ENCODE measurements at places on chromosomes 12 and 14.

- DNase-seq = no peak
These were observed 315.5 kb downstream of the SNAPC1 start for GRCh38 chr14:62077676-62078261.

GRCh38 chr12:112496496-112496895, 77.7 kb downstream of the PTPN11 start:
- no peak for DNase-seq

GRCh38 chr12:131984334-131984733, 34.6 kb downstream of the EP400 start:
- DNase-seq = no peak

DNA sequence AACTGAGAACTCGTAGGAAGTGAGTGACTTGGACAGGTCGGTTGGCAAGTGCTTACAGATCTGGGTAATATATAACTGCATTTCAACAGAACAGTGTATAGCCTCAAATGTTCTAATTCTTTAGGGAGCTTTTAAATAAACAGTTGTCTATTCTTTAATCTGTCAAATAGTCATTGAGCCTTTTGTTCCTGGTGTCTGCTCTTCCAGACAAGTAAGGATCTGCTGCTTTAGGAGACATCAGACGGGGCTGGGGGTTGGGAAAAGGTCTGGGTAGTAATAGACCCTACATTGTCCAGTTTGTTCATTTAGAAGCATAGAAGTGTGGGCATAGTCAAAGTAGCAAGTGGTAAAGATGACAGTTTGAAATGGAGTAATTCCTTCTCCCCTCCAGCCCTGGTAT, 2.0 kb downstream of the PTPN11 start:
- DNase-seq = no peak

DNA sequence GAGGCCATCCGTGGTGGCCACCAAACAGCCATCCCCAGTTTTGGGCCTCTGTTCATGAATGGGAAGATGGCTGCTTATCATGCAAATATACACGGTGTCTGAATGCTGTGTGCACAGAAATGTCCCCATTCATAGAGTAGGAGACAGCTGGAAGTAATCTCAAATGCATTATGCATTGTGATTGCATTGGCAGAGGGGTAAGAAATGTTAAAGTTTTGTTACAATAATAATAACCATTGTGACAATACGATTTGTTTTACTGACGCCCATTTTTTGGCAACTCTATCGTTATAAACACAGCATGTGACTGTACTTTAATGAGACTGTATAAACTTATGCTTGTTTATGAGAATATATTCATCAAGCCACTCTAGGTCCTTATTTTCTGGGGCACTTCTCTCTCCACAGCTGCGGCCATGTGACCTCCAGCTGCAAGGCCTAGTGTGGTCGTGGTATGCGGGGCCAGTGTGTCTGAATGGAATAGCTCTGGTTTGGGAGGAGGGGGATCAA, 474.3 kb downstream of the VRK1 start:
- no peak for DNase-seq

DNA sequence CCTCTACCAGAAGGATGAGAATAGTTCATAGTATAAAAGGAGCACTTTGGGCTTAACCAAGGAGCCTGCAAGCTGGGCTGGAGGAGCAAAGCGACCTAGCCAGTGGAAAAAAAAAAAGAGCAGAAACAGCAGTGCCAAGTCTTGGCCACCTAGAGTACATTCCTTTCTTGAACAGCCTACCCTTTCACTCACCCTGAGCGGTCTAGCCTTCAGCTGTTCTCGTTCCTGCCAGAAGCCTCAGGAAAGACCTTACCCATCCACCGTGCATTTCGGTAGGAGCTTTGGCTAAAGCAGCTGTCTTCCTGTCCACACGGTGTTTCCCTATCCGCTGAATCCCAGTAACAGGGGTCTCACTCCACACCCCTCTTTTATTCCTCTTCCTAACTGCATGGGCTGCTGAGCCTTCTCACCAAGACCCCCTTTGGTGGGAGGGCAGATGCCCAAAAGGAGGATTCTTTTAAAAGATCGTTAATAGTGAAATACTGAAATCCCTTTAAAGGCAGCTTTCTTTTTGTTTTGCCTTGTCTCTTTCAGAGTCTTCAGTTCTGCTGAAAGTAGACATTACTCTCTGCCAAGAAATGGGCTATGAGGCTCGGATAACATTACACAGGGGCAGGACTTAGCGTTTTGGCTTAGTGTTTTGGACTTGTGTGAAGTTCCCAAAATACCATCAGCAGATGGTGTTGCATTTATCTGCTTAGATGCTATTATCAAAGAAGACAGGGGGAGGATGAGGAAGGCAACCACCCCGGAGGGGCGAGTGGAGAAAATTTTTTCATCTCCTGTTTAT, 88.5 kb upstream of the METAP2 start:
- peak; percentile 59 for DNase-seq

DNA sequence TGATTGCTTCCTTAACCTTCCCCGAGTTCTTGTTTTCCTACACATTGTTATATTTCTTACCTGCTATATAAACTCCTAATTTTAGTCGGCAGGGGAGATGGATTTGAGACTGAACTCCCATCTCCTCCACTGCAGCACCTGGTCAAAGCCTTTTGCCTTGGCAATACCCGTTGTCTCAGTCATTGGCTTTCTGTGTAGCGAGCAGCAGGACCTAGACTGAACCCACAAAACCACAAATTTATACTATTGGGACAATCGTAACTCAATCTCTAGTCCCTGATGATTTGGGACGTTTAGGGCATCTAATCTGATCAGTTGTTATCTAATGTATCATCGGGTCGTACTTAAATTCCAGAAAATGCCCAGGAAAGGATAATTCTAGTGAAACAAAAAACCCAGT, 37.8 kb upstream of the BAZ1A start:
- DNase-seq = no peak

- DNase-seq = no peak
These were observed 1.4 kb downstream of the NFYB start for GRCh38 chr12:104136577-104136976.

GRCh38 chr14:87017335-87017734, 975.6 kb downstream of the GALC start:
- DNase-seq = no peak

DNA sequence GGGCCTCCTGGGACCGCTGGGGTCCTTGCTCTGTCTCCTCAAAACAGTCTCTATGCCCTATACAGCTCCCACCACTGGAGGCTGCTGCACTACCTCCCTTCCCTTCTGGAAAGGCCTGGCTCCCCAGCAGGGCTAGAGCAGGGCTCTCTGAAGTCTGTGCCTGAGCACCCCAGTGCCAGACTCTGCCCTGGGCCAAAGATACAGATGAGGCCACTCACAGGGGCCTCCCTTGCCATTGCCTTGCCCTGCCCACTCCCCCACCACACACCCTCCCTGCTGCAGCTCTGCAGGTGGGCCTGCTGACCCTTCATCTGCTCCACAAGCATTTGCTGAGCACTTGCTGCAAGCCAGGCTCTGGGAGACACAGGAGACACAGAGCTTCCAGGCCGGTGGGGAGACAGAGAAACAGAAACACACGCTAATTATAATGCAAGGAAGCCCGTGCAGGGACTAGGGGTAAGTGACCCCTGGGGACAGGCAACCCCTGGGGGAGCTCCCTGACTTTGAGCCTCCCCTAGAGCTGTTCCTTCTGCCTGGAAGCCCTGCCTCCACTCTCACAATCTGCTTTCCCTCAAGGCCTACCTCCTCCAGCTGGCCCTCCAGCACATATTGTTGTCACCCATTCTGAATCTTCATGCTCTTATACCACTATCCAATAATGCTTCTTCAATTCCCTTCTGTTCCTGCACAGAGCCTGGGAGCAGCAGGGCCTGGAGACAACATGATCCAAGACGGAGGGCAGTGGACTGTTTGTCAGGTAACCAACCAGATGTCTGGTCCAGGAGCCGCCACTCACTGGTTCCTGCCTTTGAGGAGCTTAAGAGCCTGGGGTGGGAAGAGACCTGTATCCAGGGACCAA, 32.6 kb upstream of the PNMA1 start:
- DNase-seq = no peak

- DNase-seq = no peak
These were observed 48.4 kb downstream of the ETV6 start for GRCh38 chr12:11697670-11698387.

DNA sequence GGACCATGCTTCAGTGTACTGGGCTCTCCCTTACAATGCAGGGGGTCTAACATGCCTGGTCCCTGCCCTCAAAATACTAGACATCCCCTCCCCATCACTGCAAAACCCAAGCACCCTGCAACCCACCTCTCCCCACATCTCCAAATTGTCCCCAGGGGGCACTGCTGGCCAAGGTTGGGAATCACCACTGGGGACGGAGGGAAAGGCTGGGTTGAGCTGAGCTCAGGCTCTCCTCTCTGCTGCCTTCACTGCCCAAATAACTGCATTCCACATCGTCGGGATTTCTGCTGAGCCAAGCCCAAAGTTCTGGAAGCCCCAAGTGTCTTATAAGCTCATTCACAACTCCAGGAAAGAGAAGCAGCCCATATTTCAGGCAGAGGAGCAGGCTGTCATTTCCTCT, 69.6 kb downstream of the NT5DC3 start:
- no peak for DNase-seq

DNA sequence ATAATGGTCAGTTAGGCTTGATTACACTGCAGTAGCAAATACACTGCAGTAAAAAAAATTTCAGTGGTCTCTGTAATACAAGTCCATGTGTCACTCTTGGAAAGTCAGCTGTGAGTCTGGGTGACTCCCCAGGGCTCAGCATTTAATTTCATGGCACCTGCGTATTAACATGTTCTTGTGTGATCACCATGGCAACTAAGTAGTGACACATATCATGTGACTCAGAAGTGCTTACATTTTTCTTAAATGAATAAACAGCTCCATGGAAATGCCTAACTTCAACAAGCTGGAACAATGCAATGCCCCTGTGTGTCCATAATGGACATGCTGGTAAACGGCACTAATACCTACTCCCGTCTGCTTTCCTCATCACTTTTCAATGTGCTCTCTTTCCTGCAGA, 88.5 kb upstream of the ANO4 start:
- no peak for DNase-seq

DNA sequence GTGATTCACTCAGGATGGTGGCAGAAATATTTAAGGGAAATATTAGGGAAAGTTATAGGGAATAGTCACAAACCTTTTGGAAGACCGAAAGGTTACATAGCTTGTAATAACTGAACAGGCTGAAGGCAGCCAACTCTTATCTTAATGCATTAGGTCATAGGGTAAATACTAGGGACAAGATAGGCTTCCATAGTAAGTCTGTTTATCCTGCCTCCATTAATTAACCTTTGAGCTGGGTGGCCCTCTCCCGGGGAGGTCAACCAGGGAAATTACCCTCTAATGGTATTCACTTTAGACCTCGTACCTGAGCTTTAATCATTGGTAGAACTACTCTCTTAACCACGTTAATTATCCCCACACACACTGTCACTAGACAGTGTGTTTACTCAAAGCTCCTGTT, 981.8 kb downstream of the SLC16A7 start:
- DNase-seq = no peak

- no peak for DNase-seq
These were observed 478.2 kb downstream of the ZFP36L1 start for GRCh38 chr14:68314642-68315041.

DNA sequence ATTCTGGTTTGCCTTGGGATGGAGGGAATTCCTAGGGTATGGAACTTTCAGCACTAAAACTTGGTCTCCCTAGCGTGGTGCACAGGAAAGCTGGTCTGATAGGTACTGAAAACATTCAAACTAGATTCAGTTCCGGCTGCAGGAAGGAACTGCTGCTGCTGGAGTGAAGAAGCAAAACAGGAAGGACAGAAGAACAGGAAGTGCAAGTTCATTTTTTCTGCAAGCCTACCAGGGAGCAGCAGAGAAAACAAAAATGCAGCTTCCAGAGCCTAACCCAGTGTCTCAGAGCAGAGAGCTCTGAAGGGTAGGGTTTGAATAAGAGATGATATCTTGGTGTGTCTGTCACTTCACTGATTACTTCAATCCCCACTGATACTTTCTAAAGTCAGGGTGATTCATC, 165.2 kb downstream of the VRK1 start:
- no peak for DNase-seq
